Fibroblast of skin of back (primary cell): ENCODE measurements at places on chromosomes 1 and 21.

DNA sequence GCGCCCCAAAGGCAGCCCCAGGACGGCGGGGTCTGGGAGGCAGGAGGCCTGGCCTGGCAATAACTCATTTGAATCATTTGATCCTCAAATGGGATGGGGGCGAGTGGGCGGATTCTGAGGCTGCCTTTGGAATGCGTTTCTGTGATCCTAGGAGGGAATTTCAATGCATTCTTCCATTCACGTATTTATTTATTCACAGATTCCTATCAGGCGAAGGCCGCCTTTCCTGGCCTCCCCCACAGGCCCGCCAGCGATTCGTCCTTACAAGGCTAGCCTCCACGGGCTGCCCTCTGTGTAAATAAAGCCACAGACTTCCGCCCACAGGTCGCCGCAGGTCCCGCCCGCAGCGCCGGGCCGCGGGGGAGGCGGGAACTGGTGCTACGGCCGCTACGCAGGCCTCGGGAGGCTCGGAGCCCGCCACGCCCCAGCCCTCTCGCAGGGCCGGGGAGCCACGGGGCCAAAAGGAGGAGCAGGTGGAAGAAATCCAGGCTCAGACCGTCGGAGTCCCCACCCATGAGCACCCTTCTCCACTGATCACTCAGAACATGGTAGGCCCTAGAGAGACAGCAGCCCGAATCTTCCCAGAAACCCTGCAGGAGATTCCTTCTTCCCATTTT lies 31.3 kb upstream of the JUN start:
- DNase-seq = peak; percentile 94

- DNase-seq = no peak
These were observed 10.8 kb upstream of the NFASC start for GRCh38 chr1:204859861-204860267.

GRCh38 chr1:90340606-90341005 lies 345.7 kb downstream of the ZNF326 start:
- no peak for DNase-seq

GRCh38 chr1:19877821-19878636 lies 4.2 kb upstream of the OTUD3 start:
- DNase-seq = no peak

GRCh38 chr1:229431284-229432115 lies 2.4 kb downstream of the ACTA1 start:
- no peak for DNase-seq

DNA sequence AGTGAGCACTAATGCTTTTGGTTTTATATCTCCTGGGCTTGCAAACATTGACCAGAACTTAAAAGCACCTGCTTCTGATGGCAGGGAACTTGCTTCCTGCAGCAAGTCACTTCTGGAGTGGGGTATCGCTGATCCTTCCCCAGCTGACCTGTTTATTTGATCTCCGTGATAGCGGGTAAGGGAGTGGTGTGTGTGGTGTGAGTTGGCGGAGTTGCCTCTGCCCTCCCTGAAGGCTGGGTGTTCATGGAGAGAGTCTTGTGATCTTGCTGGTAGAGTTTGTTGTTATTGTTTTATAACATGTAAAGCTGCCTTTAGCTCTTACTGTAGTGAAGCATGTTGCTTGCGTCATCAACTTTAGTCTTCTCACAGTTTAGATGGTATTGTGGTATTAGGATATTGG lies 3.9 kb downstream of the MFN2 start:
- no peak for DNase-seq

GRCh38 chr21:45333583-45334121 lies 46.0 kb upstream of the POFUT2 start:
- DNase-seq = peak; percentile 74

GRCh38 chr1:180921386-180921785 lies 8.7 kb downstream of the KIAA1614 start:
- no peak for DNase-seq

- DNase-seq = no peak
These were observed 6.2 kb upstream of the KLF18 start for GRCh38 chr1:44147582-44147981.

DNA sequence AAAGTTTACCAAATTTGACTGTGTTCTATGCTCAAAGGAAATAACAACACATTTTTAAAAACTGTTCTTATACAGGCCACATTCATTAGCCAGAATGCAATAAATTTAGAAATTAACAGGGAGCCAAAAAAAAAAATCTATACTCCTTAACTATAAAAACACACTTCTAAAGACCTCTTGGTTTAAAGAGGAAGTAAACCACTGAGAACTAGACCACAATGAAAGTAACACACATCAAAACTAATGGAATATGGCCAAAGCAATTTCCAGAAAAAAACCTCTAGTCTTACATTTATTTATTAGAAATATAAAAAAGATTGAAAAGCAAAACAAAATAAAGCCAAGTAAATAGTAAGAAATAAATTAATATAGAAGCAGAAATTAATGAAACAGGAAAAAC lies 48.9 kb upstream of the GADD45A start:
- DNase-seq = no peak

GRCh38 chr1:186073697-186074096 lies 301.4 kb downstream of the TPR start:
- no peak for DNase-seq

GRCh38 chr1:8410791-8411190 lies 92.9 kb downstream of the SLC45A1 start:
- DNase-seq = peak; percentile 66

DNA sequence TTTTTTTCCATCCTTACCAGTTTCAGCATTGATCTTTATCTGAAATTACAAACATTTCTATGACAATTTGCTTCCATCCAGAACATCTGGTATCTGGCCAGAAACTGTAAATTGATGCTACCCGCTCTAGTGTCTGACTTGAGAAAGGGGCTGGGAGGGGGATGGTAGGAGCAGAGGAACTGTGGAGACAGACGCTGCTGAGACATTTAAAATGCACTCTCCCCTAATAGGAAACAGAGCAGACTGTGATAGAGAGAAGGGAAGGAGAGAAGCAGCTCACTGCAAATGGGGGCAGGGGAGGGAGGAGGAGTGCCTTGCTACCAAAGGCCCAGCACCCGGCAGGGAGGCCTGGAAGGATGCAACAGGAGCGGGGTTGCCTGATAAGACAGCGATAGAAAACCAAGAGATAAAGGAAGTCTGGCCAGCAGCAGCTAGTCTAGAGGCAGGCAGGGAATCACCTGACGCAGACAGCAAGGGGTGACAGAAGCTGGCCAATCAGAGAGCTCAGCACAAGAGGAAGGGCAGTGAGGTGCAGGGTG lies 195.5 kb upstream of the NFIA start:
- DNase-seq = no peak

DNA sequence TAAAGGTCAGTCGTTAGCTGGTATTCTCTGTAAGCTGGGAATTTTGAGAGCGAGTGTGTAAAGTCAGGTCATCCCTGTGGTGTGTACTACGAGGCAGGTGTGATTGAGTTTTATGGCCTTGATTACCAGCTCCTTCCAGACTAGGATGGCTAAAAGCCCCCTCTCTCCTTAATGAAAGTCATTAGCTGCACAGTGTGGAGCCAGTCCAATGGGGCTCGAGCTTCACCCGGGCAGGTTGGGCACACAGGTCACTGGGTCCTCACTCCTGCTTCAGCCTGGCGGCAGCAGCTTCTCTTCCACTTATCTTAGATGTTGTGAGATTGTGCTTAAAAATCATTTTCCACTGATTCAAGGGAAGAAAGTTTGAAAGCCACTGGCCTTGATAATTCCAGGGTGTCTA lies 3.0 kb downstream of the DMRTB1 start:
- DNase-seq = no peak

- DNase-seq = no peak
These were observed 979 bp downstream of the PIGM start for GRCh38 chr1:160030657-160031364.
